Activated CD8-positive, alpha-beta memory T cell treated with anti-CD3 and anti-CD28 coated beads for 4 hours (primary cell): ENCODE measurements at places on chromosomes 2 and 18.

DNA sequence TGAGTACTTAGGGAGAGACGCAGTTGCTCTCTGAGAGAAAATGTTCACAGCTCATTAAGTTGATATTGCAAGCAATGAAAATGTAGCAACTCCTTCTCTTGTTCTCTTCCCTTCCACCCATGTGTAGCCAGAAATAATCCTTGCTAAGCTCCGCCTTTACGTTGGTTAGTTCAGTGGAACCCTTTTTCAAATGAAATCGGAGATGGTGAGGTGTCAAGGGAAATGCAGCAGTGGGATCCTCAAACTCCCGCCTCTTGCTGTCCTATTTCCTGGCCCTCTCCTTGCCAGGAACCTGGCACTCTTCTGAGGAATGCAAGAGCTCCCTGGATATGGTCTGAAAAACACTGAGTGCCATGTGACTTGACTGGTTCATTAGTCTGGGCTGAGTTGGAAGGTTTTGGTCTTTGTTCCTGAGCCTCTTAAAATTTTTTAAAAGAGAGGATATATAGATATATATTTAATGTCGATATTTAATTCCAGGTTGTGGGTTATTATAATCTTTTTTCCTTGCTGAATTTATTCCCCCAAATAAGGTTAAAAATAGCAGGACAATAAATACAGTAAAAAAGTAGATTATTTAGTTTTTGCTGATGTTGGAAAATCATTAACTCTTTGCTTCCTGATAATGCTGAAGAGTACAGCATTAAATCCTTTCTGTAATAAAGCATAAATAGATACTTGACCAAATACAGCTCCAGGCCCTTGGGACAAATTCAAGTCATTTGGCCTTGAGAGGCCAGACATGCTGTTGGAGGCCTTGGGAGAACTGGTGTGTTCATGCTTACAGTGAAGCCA is 116.2 kb downstream of the EML6 start:
- no peak for DNase-seq

DNA sequence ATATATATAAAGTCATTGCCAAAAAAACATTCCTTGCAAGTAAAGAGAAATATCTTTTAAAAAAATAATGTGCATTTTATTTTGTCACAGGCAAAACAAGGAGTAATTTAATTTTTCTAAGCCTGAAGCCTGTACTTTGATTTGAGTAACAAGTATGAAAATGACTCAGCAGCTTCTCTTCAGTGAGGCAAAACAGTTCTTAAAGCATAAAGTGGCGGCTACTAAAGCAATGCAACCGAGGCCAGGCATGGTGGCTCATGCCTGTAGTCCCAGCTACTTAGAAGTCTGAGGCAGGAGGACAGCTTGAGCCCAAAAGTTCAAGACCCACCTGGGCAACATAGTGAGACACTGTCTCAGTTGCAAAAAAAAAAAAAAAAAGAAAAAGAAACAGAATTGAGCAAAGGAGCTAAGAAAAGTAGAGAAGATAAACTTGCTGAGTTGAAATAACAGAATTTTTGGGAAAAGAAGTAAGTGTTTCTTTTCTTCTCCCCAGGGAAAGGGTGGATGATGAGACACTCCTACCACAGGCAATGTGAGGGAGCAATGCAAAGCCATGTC is 29.6 kb downstream of the DOK1 start:
- no peak for DNase-seq

- DNase-seq: no peak
These were observed 1.0 kb upstream of the LDLRAD4 start for GRCh38 chr18:13217466-13217961.

- no peak for DNase-seq
These were observed 232.8 kb downstream of the EIPR1 start for GRCh38 chr2:3144856-3145255.

GRCh38 chr2:26901326-26902183 is 53.6 kb downstream of the DPYSL5 start:
- no peak for DNase-seq

GRCh38 chr2:144241801-144242200 is 278.1 kb downstream of the ZEB2 start:
- no peak for DNase-seq

- no peak for DNase-seq
These were observed 64.4 kb downstream of the TSN start for GRCh38 chr2:121819846-121820245.

DNA sequence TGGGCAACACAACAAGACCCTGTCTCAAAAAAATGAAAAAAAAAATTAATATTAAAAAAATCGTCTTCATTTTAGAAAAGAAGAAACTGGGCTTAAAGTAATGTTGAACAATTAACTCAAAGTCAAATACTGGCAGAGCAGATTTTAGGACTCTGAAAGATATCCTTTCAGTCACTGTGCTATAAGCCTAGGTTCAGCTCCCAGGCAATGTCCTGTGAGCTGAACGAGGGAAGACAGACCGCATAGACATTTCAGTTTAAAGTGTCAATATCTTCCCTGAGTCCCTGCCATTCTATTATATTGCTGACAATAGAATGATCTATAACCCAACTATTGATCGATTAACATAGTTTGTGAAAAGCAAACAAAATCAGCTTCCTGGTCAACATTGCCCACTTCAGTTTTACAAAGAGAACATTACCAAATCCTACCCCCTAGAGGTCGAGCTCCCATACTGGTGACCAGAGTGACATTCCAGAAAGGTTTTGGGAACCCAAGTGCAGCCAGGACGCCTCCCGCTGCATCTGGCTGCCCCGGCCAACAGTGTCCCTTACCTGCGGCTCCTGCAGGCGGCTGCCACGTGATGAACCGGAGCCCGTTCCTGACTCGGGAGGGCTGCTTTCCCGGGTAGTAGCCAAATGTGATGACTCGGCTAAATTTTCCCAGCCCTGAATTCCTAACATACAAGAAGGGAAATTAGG is 639 bp downstream of the MRO start:
- DNase-seq: no peak

GRCh38 chr2:62567669-62568068 is 61.7 kb upstream of the TMEM17 start:
- DNase-seq: no peak

GRCh38 chr2:198916548-198917080 is 541.1 kb downstream of the SATB2 start:
- DNase-seq: no peak

DNA sequence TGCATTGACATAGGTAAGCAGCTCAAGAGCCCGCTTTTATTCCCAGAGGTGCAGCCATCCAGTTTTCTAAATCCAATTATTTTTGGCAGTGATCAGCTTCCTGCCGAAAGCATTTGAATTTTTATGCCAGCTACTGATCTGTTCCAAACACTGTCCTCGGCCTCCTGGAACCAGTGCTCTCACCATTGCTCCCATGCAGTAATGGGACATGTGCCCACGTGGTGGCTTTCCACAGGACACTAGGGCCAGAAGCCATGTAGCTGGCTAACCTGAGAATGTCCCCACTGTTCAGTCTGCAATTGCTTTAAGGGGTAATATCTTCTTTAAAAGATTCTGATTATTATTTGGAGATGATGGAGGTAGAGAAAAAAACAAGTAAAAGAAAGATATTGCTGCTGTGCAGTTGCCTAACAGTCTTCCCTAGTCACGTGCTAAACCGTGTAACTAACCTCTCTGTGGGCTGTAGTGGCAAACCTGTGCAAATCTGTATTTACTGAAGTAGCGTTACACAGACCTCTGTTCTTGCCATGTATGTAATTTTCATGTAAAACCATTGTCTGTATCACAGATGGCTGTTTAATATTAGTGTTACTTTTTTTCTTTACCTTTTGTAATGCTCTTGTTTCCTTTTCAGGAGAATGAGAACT is 13.0 kb downstream of the GRHL1 start:
- no peak for DNase-seq

- DNase-seq: no peak
These were observed 20.8 kb upstream of the MGAT5 start for GRCh38 chr2:134232868-134233727.

DNA sequence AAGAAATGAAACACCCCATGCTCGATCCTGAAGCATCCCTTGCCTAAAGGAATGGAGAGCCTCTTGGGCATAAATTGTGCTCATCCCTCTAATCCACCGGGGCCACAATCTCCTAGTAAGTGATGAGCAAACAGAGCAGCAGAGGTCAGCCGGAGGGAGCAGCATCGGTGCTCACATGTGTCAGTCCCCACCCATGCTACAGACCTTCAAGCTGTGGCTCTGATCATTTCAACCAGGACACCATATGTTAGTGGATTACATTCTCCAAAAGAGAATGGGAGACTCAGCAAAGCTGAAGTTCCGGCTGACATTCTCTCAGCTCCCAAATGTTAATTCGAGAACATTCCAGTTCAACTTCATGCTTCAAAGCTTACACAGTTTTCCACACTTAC is 75.6 kb downstream of the AAK1 start:
- no peak for DNase-seq

DNA sequence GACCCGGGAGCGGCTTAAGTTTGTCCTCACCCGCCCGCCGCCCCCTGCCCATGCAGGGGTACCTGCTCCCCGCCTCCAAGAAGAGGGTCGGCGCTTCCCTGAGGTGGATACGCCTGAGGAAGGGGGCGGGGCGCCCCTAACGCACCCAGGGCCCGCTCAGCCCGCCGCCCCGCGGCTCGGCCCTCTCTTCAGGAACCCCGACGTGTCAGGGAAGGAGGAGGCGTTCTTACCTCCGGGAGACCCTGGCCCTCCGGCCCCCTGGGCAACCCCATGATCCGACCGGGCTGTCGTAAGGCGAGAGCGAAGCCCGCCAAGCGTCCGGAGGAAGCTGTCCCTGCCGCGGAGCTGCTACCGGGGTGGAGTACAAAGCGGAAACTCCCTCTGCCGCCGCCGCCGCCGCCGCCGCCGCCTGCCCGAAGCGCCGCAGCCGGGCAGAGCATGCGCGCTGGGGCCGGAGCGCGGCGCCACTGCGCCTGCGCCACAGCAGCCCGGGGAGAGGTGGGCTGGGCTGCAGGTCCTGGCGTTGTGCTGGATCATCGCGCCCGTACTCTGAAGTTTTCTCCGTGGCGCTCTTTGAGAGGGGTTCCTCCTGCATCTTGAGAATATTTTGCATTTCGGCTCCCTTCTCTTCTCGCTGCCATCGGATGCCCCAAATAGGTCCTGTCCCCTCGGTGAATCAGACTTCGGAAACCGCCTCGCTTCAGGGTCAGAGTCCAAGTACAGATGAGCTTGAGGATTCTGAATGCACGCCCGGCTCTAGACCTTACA is at the start of gene CCDC93:
CCDC93 (minus strand) TSS at position 347 of the 768 bp plus-strand sequence; CDS start at position 272, 75 bp downstream.
- DNase-seq: peak; percentile 68

DNA sequence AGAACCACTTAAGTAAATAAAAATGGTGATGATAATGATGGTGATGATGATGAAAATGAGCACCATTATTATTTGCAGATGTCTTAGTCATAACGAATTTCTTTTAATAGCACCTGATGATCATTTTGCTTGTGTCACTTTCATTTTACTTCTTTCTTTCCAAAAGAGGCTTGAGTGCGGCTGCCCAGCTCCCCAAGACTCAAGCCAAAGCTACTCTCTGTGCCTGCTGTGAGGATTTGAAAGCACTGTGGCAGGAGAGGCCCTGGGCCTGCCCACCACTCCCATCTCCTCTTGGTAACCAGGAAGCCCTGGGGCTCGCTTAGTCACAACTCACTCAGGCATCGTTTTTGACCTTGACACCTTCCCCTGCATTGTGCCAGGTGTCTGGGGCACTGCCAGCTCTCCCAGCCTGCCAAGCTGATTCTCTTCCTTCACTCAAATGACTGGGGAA is 41.2 kb downstream of the RPL37A start:
- no peak for DNase-seq

- DNase-seq: peak; percentile 26
These were observed at the start of gene FHL2 for GRCh38 chr2:105398336-105399206. FHL2 (minus strand) TSS chr2:105399051; CDS start chr2:105386516, 12,535 bp downstream.

DNA sequence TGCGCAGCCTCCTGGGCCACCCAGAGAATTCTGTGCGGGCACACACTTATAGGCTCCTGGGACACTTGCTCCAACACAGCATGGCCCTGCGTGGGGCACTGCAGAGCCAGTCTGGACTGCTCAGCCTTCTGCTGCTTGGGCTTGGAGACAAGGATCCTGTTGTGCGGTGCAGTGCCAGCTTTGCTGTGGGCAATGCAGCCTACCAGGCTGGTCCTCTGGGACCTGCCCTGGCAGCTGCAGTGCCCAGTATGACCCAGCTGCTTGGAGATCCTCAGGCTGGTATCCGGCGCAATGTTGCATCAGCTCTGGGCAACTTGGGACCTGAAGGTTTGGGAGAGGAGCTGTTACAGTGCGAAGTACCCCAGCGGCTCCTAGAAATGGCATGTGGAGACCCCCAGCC is 11.8 kb upstream of the TTLL4 start:
- DNase-seq: no peak

DNA sequence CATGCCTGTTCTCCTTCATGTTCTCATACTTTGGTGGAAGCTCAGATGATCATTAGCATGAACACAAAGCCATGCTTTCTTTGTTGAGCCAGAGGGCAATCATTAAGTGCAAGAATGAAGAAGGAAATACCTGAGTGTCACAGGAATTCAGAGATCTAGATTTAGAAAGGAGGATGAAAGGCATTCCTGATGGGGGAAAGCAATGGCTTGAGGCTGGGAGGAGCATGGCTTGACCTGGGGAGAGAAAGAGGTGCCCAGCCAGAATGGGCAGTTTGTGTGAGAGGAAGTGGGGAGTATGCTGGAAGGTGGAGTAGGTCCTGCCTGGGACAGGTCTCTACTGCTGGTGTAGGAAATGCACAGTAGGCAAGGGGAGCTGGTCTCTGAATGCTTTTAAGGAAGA is 35.1 kb downstream of the SLC4A3 start:
- no peak for DNase-seq

DNA sequence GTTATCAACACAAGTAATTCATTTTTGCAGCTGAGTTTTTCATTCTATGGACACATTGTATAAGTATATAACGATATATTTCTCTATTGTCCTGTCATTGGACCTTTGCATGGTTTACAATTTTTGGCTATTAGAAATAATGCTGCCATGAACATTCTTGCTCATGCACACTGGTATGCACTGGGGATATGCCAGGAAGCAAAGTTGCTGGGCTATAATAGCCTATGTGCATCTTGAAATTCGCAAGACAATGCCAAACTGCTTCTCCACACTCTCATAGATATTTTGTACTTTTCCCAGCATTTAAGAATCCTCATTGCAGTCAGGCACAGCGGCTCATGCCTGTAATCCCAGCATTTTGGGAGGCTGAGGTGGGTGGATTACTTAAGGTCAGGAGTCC is 852.6 kb upstream of the ID2 start:
- no peak for DNase-seq

GRCh38 chr2:181471783-181472182 is 14.6 kb downstream of the ITGA4 start:
- no peak for DNase-seq

- no peak for DNase-seq
These were observed 55.3 kb upstream of the SERPINE2 start for GRCh38 chr2:224094413-224094812.

DNA sequence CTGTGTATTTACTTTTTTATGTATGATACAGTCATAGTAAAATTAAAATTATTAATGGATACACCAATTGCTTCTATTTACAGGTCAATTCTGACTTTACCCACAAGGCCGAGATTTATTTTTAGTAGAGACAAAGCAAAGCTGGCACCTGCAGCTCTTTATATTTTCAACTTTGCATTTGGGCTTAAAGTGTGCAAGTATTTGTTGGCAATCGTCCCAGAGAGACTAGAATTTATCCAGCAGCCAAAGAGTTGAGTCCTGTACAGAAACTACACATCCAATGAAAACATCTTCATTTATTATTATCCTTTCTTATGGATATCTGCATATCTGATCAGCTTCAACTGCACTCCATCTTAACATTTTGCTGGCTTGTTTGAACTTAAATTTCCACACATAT is 485.6 kb downstream of the SOX11 start:
- no peak for DNase-seq
